ENCODE measurements at places on chromosomes 4 and X. TPM values are rescaled to one million over a fixed set of nuclear protein-coding genes. Genes with fewer than 3 reads are reported as not detected.
A peak's percentile ranks its signal among the peaks of the same experiment; 100 is the strongest.

DNA sequence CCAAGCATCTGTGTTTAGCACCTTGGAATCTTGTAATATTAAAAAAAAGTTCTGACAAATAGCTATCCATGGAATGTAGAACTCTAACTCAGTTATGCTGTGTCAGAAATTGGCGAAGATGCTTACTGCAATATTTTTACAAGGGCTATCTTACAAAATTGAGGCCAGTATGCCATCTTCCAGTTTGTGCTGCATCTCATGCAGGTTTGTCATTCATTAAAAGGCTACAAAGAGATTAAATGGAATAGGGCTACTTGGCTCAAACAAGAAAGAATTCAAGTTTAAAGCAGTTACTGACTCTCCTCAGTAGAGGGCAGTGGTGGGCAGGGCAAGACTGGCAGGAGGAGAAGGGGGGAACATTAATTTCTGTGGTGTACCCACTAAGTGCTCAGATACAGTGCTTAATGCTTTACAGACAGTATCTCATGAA, 66.5 kb downstream of the SHROOM4 start:
- no peak overlapping the region for H3K27ac ChIP-seq
- H3K27me3 ChIP-seq = peaks cover 25% of the 10 kb centered on the region
- no peak overlapping the region for H3K4me3 ChIP-seq
- no peak for DNase-seq
- no peaks in the 10 kb centered on the region for H3K36me3 ChIP-seq

Gene NXF2
- total RNA-seq = not detected

Gene CCNQ
- total RNA-seq = 14.6 TPM

- no peak overlapping the region for H3K4me3 ChIP-seq
- no peaks in the 10 kb centered on the region for H3K4me1 ChIP-seq
- DNase-seq = no peak
- H3K27me3 ChIP-seq = peaks cover 22% of the 10 kb centered on the region
Observed at GRCh38 chr4:3630136-3630597, 97.9 kb upstream of the LRPAP1 start.

DNA sequence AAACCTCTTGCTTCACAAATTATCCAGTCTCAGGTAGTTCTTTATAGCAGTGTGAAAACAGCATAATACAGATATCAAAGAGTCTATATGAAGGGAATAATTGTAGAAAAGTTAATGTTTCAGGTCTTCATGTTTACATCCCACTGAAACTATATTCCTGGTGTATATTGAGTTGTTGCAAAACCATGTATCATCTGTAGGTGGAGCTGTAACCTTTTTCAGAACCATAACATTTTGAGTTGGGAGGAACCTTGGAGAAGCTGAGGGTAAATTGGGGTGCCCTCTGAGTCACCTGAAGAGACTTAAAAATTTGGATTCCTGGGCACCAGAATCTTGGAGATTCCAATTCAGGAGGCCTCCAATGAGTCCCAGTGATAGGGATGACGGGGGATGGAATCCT, 51.9 kb upstream of the TAPT1 start:
- no peaks in the 10 kb centered on the region for H3K4me1 ChIP-seq
- H3K4me3 ChIP-seq = no peak overlapping the region
- H3K27ac ChIP-seq = no peak overlapping the region
- no peak for DNase-seq

Gene DSPP
- not detected for total RNA-seq

DNA sequence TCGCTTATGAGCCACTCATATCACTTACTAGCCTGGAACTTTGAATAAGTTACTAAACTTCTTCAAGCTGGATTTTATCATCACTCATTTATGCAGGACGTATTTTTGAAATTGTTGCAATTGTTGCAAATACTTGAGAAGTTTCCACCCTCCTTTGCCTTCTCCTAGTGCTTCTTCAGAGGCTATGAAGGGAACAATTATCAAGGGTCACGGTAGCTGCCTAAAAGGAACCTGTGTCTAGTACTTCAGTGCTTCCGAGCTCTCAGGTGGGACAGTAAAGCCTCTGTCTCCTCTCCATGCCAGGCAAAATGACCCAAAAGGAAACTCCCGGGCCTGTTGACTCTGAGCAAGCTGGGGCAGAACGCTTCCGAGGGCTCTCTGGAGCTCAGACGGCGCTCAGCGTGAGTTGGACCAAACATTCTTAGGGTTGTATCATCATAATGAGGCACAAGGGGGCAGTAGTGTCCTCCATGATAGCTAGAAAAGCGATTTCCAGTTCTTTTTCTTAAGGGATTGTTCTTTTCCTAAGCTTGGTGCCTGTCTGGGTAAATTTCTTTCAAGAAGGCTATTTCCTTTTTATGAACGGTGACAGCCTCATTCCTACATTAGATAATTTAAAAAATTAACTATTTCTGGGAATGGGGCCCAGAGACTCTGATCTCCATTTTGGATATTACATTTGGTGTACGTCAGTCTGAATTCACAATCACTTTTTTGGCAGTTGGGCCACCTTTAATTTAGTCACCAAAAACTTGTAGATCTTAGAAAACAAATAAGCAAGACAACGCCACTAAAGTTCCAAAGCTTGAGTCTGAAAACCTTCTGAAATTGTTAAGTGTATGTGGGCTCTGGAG, 73.1 kb downstream of the PACRGL start:
- peaks cover 4% of the 10 kb centered on the region for H3K4me1 ChIP-seq
- peak; percentile 20 for DNase-seq
- H3K4me3 ChIP-seq = no peak overlapping the region
- no peaks in the 10 kb centered on the region for H3K27me3 ChIP-seq

DNA sequence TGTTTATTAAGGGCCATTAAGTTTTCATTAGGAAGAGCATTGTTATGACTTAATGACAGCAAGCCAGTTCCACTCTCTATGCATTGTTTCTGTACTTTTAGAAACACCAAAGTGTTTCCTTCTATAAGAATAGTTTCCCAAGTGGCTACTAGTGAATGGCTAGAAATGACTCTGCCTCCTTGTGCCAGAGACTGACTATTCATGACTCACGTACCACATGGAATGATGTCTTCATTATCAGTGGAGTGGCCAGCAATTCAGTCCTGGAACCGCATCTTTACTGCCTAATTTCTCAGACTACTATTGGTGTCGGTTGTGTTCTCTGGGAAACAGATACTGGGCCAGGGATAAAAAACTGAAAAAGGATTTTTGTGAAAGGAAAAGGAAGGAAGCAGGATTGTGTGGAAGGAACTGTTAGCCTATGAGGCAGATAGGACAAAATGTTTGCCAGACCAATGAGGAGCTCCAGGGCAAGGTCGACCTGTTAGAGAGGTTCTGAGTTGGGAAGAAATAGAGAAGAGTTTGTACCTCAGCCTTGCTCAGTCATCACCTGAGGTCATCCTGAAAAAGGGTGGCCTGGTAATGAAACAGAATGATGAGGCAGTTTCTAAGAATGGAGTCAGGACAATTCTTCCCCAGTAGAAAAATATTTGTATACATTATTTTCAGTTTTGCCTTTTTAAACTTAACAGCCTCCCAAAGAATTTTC, 218.6 kb downstream of the SPCS3 start:
- no peak overlapping the region for H3K4me3 ChIP-seq
- no peak for DNase-seq
- H3K4me1 ChIP-seq = no peaks in the 10 kb centered on the region

GRCh38 chr4:105061731-105062130, 84.9 kb upstream of the TET2 start:
- no peaks in the 10 kb centered on the region for H3K27me3 ChIP-seq
- peak overlapping the region; percentile 74 for H3K4me3 ChIP-seq
- H3K4me1 ChIP-seq = peaks cover 30% of the 10 kb centered on the region
- no peaks in the 10 kb centered on the region for H3K36me3 ChIP-seq

DNA sequence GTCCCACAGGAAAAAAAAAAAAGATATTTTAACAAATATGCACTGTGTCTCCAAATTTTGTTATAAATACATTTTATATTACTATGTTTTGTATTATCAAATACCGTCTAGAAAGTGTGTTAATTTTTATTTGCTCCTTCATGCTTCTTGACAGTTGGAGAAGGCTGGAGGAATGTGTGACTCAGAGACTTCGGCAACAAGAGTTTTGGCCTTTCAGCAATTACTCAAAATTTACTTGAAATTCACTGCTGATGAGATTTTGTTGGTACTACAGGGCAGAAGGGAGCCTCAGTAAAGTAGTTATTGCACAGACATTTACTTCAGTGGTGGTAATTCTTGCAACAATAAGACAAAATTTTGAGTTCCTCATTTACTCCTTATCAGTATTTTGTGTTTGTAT, 2164.0 kb downstream of the PCDH7 start:
- no peaks in the 10 kb centered on the region for H3K36me3 ChIP-seq
- H3K4me1 ChIP-seq = no peaks in the 10 kb centered on the region
- no peak overlapping the region for H3K4me3 ChIP-seq

Gene GALNT7
- 12.5 TPM for total RNA-seq

GRCh38 chr4:87916626-87917025, 58.9 kb upstream of the SPP1 start:
- DNase-seq = no peak
- no peak overlapping the region for H3K4me3 ChIP-seq
- H3K36me3 ChIP-seq = peaks cover 4% of the 10 kb centered on the region
- no peak overlapping the region for H3K27ac ChIP-seq
- H3K4me1 ChIP-seq = no peaks in the 10 kb centered on the region

DNA sequence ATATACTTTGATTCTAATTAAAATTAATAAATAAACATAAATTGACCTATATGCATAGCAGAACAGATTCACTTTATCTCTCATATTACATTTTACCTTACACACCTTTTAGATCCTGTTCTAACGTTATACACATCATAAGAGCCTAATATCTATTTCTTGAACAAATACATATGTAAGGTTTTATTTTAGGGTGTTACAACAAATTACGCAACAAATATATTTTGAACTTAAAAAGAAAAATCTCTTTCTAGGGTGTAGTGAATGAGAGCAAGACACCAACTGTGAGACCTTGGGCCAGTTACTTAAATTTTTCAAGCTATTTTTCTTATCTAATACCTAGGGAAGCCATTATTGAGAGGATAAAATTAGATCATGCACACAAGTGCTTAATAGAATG, 191.2 kb downstream of the CFAP299 start:
- H3K4me3 ChIP-seq = no peak overlapping the region
- H3K36me3 ChIP-seq = no peaks in the 10 kb centered on the region
- peaks cover 6% of the 10 kb centered on the region for H3K27me3 ChIP-seq
- H3K27ac ChIP-seq = no peak overlapping the region

DNA sequence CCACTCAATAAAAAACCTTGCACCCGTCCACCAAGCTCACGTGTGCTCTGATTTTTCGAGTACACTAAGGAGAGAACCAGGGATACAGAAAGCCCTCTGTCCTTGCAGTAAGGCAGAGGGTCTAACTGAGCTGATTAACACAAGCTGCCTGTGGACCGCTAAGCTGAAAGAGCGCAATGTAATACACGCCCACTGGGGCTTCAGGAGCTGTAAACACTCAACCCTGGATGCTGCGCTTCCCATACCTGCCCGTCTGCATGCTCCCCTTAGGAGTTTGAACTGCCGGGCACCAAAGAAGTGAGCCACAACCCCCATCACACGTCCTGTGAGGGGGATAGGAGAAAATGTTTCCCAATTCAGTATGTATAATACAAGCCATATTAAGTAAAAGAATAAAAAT, 664.8 kb downstream of the PCDH18 start:
- H3K27me3 ChIP-seq = no peaks in the 10 kb centered on the region
- no peaks in the 10 kb centered on the region for H3K36me3 ChIP-seq
- H3K4me1 ChIP-seq = no peaks in the 10 kb centered on the region
- DNase-seq = no peak

Gene RNF4
- total RNA-seq = 117 TPM

GRCh38 chr4:60089546-60090273, 1110.4 kb upstream of the ADGRL3 start:
- no peaks in the 10 kb centered on the region for H3K4me1 ChIP-seq
- no peak overlapping the region for H3K27ac ChIP-seq
- no peak for DNase-seq
- H3K36me3 ChIP-seq = no peaks in the 10 kb centered on the region

Gene FREM3
- 0.35 TPM for total RNA-seq

Gene PARM1
- total RNA-seq = 0.52 TPM

DNA sequence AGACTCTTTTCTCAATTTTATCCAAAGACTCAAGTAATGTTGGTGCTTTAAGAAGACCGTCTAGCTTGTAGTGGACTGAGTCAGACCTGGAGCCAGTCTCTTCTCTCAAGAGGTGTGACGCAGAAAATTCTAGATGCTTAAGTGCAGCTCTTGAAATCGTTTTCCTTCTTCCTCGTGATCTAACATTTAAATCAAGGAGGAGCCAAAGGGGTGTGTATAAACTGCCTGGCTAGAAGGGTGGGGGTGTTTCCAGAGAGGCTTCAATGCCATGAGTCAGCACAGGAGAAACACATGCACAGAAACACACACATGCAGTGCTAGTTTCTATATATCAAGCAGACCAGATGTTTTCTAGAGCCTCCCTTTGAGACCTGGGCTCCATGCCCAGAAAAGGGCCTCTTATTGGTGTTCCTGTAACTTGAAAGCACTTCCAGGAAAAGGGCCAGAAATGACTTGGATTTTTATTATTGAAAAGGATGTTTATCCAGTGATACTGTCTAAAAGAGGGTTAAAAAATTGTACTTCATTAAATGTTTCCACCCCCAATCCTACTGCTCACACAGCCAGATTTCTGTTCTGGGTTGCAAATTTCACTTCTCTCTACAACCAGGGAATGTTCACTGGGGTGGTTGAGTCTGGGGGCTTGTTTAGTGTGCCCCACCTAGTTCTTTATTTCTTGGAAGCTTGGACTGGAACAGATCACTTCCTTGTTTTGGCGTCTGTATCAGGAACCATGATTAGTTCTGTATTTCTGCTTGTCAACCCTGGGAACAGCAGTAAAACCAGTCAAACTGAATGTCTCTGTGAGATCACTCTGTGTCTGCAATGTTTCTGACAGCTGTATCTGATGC, at the start of gene CLIC2:
TSS of gene CLIC2 (minus strand) at position 129 of the 851 bp plus-strand sequence. CDS start 187 bp downstream, outside the sequence.
- no peak within 1 kb of the TSS for H3K27ac ChIP-seq
- no peaks in the 10 kb centered on the region for H3K27me3 ChIP-seq
- H3K4me3 ChIP-seq = no peak within 1 kb of the TSS
- H3K4me1 ChIP-seq = peaks cover 2% of the 10 kb centered on the region
- DNase-seq = no peak

- peaks cover 6% of the 10 kb centered on the region for H3K4me1 ChIP-seq
- H3K36me3 ChIP-seq = no peaks in the 10 kb centered on the region
Observed at GRCh38 chrX:3592184-3592583, 121.3 kb downstream of the PRKX start.

Gene PIN4
- 3.0 TPM for total RNA-seq

Gene HPF1
- total RNA-seq = 10.4 TPM
